ENCODE measurements at places on chromosomes 11 and 22.

DNA sequence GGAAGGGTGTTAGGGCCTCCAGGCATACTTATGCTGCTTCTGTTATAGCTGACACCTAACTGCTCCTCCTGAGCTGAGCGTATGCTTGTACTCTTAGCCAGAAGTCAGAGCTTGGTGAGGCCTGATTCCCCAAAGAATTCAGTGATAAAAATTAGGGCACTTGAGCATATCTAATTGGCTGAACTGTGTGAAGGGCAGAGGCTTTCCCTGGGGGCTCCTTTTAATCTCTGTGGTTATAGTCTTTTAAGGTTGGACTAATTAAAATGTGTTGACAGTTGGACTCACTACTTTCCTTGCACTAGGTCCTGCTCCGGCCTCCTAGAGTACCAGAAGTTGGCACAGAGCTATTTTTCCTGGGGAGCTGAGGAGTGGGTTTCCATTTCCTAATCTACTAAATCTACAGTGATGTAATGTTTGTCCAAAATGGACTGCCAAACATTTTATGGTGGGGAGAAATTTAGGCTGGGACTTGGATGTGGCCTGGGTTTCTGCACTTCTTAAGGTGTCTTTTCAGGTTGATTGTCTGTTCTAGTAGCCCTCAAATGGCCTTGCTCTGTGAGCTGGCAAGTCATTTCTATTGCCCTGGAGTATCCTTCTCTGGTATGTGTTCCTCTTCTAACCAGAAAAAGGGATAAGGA is 18.4 kb downstream of the STIM1 start:
- DNase-seq = no peak

DNA sequence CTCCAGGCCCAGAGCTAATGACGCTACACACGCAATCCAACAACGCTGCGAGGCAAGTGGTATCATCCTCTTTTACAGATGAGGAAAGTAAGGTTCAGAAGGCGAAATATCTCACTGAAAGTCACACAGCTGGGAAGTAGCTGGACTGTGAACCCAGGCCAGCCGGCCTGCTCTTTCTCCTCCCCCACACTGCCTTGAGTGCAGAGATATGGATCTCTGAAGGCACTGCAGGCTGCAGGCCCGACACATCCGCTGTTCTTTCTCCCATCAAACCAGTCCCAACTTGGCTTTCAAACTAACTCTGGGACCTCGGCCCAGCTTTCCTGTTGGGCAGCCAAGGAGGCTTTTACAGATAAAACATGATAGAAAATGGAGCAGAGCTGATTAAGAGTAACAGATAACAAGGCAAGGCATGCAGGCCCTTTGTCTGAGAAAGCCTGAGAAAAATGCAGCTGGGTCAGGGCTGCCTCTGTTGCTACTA is 64.0 kb upstream of the PTPRJ start:
- DNase-seq = no peak

GRCh38 chr11:89421718-89422117 is 69.5 kb downstream of the NOX4 start:
- DNase-seq = no peak

- no peak for DNase-seq
Measured at GRCh38 chr11:69089258-69089657, 40.5 kb downstream of the TPCN2 start.

- DNase-seq = no peak
Measured at GRCh38 chr11:868394-868793, 25.7 kb downstream of the TSPAN4 start.

DNA sequence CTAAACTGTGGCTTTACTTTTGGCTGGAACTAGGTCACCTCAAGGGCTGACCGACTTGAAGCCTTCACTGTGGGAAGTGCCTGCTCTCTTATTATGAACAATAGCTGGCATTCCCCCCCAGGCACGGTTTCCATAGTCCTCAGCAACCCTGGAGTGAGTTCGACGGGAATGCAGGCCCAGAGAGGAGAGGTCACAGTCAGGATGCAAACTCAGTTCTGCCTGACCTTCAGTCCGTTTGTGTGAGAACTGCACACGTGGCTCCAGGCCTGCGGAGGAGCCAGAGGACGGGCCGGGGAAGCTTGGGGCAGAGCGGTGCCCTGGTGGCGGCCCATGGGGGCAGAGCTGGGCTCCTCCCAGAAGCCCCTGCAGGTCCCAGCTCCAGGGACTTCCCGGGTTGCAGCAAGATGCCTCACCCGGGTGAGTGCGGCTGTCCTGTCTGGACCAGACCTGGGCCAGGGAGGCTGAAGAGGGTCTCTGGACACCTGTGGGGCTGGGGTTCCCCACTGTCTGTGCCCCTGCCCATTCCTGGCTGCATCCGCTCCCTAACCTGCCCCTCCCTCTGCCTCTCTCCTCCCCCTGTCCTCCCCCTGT is 17.2 kb downstream of the SLC25A18 start:
- no peak for DNase-seq

- DNase-seq = no peak
Measured at GRCh38 chr11:126311401-126312291, 7.8 kb downstream of the DCPS start.

GRCh38 chr11:31995525-31996094 is 95.3 kb upstream of the RCN1 start:
- DNase-seq = peak; percentile 40

DNA sequence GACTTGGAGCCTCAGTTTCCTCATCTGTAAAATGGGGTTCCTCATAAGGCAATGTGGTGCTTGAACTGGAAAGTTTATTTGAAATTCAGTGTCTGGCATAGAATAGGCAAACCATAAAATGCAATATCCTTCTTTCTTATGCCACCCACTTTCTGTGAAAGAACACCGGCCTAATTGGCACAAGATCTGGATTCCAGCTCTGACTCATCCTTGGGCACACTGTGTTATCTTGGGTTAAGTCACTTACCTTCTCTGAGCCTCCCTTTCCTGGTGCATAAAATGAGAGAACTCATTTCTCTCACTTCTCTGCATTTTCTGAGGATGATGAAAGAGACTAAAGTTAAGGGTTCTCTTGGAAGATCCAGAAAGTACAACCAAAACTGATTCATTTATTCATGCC is 5.1 kb downstream of the INSC start:
- DNase-seq = no peak

DNA sequence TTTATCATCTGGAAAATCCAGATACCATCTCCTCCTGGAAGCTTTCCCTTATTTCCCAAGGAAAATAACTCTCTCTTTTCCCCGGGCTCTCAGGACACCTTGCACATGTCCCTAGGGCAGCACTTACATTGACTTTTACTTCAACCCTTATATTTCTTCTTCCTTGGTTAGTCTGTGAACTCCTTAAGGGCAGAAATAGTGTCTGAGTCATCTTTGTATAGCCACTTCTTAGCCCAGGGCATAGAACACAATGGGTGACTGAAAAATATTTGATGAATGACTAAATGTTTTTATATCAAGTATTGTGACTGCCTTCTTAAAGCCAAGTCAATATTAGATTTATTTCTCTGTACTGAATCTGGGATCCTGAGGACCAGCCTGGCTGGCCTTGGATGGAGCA is 45.4 kb upstream of the MYOD1 start:
- no peak for DNase-seq

DNA sequence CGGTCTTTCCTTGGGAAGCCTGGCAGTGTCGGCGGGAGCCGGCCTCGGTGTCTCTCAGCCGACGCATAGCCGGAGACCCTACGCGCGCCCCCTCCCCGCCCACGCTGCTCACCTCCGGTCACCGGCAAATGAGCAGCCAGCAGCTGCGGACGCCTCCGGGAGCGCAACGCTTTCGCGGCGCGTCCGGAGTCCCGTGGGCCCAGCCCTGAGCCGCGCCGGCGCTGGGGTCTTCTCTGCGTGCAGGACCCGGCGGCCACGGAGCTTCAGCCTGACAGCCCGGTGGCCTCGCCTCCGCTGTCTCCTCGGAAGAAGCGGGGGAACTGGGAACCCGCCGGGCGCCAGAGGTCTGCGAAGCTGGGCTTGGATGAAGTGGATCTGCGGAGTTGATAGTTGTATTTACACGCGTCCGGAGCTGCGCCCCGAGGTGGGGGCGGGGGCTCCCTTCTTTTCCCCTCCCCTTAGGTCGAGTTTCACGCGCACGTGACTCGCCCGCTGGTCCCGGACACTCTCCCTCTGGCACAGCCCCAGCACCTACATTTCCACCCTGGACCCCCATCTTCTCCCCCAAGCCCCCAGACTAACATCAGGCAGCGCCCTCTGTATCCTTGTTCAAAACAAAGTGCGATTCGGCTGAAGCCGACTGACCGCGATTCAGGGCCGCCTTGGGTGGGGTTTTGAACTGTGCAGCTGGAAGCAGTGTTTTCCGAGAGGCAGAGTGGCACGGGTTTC is at the start of gene SLC43A1:
SLC43A1 (minus strand) TSS at position 371 of the 729 bp plus-strand sequence. CDS start 1,591 bp downstream, outside the sequence.
- DNase-seq = peak; percentile 66

DNA sequence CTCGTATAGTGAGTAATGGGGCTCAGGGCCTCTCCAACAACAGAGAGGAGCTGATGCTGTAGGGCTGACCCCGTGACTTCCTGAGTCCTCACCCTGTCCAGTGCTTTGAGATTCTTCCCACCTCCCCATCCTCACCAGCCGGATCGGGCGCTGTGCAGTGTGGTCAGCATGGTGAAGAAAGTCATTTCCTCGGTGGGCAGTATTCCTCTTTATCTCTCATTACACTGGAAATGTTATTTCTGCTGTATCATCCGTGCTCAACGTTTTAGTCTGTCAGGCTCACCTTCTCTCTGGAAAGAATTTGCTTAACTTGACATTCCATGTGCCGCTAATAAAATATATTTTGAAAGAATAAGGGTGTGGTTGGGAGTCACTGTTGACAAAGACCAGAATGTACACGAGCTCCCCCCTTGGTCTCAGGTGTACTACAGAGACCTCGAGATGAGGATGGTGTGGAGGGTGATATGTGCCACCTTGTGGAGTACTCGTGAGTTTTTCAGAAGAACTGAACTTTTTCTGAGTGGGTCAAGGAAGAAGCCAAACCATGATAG is 25.7 kb upstream of the SCGB1A1 start:
- DNase-seq = peak; percentile 30

DNA sequence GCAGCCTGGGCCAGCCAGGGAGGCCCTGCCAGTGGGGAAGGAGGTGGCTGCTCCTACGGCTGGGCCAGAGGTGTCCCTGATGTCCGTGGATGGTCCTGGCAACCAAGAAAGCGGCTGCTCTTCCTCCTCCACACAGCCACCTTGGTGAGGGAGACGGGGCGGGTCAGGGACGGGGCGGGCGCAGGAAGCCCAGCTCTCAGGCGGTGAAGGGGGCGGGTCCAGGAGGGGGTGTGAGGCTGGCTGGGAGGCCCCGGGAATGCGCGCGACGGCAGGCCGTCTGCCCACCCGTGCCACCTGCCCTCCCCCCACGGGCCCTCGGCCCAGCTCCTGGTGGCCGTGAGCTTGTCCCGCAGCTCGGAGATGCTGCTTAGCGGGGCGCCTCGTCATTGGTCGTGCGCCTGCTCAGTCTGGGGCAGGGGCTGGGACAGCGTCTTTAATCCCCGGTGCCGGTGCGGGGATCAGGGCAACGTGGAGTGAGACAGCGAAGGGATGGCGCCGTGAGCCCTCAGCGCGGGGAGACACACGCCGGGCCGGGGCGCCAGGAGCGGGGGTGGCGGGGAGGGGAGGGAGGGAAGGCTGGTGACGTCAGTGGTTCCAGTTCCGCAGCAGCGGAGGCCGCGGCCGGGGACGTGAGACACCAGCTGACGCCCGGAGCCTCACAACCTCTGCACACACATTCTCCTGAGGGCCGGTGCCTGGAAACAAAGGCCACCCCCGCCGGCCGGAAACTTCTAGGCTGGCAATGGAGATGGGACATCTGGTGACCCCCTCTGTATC is 6.7 kb upstream of the BRSK2 start:
- DNase-seq = peak; percentile 91

- no peak for DNase-seq
Measured at GRCh38 chr11:7936615-7937014, 4.9 kb downstream of the OR10A3 start.

DNA sequence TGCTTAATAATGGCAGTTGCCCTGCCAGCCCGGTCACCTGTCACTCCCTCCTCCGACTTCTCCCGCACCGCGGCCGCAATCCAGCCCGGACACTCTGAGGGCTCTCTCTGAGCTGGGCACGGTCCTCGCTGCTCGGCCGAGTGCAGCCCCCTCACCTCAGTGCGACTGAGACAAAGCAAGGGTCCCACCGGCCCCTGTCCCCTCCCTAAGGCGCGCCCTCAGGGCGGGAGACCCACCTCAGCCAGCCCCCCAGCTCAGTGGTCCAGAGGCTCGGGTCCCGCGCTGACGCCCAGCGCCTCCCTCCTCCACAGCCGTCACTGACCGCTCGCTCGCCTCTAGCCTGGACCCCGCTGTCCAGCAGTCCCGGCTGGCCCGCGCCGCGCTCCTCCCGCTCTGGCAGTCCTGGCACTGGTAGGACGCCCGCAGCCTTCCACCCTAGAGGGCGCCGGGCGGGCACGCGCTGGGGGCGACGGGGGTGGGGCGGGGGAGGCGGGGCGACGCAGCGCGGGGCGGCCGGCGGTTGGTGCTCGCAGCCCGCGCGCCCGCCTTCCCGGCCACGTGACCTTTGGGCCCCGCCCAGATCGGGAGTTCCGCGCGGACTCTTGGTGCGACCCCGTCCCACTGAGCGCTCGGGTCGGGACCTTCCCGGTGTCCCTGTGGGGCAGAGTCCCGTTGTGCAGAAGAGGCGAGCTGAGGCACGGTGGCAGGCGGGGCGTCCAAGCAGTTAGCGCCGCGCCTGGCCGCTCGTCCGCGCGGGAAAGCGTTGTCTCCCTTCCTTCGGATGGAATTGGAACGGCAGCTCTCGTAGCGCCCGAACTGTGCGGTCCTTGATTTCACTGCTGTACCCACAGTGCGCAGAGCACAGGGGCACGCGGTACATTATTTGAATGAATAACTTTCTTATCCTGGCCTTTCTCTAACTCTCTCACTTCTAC is 7.8 kb upstream of the L3MBTL2 start:
- DNase-seq = peak; percentile 93

Data from GM10248 (cell line).